Activated B cell treated with CpG ODN at 0.5 μM for 24 hours (primary cell): ENCODE measurements at places on chromosomes 1 and 21.
A peak's percentile ranks its signal among the peaks of the same experiment; 100 is the strongest.

DNA sequence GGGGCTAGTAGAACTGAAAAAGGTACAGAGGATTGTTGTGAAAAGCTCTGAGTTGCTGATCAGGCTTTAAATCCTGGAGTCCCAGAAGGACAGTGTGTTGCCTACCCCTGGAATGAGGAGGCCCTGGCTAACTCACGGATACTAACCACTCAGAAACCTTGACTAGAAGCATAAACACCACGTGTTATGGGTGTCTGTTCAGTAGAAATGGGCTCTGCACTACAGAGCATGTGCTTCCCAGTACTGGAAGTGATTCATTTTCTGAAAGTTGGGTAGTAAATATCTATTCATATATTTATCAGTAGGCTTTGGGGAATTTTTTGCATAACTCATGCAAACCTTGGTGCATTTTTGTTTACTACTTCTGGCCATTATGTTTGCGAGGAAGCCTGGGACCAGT is 15.1 kb upstream of the CLCA1 start:
- no peak for DNase-seq

DNA sequence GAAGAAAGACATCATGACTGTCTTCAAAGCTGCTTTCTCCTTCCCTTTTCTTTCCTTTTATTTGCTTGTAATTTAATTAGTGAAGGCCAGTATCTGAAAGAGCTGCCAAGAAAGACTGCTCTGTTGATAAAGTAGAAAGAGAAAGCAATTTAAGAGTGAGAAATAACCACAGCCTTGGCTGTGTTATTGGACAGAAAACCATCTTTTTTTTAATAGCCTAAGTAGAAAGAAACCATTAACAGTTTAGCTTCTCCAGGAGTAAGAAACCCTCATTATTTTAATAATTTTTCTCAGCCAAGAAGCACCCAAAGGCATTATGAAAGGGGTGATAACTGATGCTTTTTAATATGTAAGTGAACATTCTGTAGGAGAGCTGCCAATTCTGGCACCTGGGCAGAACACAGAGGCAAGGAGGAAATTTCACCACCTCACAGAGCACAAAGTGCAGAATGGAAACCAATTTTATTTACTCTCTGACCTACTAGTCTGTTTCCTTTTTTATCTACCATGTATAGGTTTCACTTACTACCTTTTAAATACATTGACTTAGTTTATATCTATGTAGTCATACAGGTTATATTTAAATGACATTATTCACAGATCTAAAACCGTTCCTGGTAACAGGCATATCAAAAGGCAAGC is 703.2 kb downstream of the MRPL39 start:
- DNase-seq, result no peak

DNA sequence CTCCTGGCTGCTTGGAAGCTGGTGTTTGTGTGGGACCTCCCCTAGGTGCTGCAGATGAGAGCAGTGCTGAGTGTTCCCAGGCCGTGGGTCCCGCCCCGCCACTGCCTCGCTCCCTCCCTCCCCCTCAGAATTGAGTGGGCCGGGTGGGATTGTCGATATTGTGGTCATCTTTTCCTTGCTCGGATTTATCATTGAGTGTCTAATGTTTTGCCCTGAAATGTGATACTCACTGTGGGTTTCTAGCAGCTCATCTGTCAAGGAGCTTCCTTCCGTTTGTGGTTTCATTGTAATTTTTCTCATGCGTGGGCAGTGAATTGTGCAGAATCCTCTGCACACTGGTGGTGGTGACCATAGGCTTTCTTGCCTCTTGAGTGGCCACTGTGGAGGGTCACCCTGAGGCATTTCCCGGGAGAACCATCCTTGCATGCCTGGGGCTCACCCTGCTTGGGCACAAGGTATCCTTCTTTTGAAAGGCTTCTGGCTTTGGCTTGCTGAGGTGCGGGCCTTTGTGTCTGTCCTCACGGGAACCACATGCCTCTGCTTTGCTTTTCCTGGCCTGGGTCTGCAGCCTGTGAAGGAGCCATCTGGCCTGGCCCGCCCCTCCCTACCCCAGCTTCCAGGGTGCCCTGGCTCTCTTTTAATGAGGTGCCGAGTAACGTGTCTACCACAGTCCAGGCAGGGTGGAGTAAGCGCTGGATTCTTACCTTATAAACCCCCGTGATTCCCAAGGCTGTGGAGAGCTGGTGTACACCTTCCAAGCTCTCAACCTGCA is 25.6 kb downstream of the SLX9 start:
- DNase-seq, result no peak

- DNase-seq, result no peak
Measured at GRCh38 chr1:97412166-97412565, 508.7 kb downstream of the DPYD start.

- no peak for DNase-seq
Measured at GRCh38 chr1:54998677-54999076, at the start of gene BSND. Gene BSND (plus strand): TSS chr1:54998933. CDS start chr1:54999187, 254 bp downstream.

DNA sequence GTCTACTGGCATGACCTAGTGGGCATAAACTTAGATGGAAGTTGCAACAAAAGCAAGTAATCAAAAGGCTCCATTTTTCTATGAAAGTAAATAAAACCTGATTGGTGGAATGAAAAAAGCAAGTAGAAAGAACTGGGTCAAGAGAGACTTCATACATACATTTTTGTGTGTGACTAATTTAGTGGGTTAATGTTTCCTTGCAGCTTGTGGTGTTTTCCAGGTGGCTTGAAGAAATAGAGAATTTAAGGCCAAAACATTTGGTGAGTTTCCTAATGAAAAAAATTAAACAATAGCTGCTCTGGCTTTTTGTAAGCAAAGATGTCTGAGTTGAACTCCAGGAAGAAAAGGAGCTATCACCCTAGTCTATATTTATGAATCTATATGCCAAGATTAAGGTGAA is 71.0 kb downstream of the ZC3H11B start:
- DNase-seq, result no peak

DNA sequence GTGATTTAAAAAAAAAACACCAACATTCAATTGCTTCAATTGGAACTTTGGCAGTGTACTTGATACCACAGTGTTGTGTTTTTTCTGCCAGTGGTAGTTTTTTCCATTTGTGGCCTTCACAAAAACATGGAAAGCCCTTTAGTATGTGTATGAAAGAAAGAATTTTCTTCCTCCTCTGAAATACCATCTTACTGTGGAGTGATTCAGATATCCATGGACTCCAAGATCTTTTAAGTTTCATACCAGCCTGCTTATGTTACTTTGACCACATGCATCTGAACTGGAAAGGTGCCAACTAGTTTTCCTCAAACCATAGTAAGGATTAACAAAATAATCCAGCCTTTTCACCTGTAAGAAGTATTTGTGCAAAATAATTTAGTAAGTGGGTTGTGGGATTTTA is 3.4 kb downstream of the PPP2R5A start:
- no peak for DNase-seq

- no peak for DNase-seq
Measured at GRCh38 chr1:244837597-244838258, 2.3 kb downstream of the COX20 start.

DNA sequence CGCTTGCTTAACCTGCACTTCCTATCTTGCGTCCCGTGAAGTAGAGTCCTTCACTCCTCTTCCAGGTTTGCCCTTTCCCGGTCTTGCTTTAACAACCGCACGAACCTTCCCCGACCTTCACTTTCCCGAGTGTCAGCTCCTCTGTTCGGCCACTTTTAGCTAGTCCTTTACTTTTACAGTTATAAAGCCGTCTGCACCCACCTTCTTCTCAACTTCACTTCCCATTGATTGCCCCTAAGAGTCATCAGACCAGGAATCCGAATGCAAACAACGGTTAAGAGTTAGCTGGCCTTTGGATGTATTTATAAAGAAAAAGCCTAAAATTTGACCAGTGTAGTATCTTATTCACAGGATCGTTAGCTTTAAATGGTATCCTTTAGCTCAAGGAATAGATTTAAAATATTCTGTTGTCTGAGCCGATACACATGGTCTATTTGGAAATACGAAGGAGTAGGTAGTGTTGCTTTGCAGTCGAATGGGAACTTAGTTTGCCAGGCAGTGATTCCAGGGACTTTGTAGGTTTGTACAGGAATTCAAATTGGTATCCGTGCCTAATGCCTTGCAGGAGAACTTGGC is 1.4 kb downstream of the PPP2R5A start:
- DNase-seq, result no peak

- no peak for DNase-seq
Measured at GRCh38 chr1:196444634-196445033, 163.6 kb downstream of the KCNT2 start.

GRCh38 chr1:18536915-18537314 is 56.2 kb downstream of the KLHDC7A start:
- no peak for DNase-seq

- no peak for DNase-seq
Measured at GRCh38 chr1:22878626-22879025, 94.0 kb downstream of the LACTBL1 start.

- DNase-seq, result no peak
Measured at GRCh38 chr1:93313026-93313425, 32.7 kb upstream of the DR1 start.

GRCh38 chr1:45545019-45545493 is 5.6 kb upstream of the AKR1A1 start:
- peak; percentile 18 for DNase-seq

DNA sequence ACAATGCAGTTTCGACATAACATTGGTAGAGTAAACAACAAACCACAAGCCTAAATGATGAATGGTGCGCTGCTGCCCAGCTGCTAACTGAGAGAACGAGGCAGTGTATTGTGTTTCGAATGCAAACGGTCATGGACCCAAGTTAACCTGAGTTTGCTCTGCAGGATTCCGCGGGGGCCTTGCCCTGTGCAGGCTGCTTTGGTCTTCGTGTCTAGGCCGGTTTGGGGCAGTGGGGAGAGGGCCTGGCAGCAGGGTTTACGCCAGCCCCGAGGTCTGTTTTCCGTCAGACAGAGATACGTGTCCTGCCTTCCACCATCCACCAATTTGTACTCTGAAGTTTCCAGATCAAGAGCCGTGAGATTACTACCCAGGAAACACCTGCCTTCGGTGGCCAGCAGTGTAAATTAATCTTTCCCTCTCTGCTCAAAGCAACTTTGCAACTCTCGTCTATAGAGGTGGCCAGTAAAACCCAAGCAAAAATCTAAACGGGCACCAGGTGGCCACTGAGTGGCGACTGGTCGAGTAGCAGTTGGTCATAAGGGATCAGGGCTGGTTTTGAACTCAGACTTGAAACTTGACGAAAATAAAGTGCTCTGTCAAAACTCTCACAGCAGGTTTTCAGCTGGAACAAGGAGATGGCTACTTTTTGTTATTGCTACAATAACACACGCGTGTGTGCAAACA is 6.3 kb upstream of the PRDM15 start:
- DNase-seq, result no peak

GRCh38 chr1:239696317-239696716 is 309.9 kb downstream of the CHRM3 start:
- DNase-seq, result no peak

- no peak for DNase-seq
Measured at GRCh38 chr1:167541610-167542009, 12.0 kb downstream of the CREG1 start.

DNA sequence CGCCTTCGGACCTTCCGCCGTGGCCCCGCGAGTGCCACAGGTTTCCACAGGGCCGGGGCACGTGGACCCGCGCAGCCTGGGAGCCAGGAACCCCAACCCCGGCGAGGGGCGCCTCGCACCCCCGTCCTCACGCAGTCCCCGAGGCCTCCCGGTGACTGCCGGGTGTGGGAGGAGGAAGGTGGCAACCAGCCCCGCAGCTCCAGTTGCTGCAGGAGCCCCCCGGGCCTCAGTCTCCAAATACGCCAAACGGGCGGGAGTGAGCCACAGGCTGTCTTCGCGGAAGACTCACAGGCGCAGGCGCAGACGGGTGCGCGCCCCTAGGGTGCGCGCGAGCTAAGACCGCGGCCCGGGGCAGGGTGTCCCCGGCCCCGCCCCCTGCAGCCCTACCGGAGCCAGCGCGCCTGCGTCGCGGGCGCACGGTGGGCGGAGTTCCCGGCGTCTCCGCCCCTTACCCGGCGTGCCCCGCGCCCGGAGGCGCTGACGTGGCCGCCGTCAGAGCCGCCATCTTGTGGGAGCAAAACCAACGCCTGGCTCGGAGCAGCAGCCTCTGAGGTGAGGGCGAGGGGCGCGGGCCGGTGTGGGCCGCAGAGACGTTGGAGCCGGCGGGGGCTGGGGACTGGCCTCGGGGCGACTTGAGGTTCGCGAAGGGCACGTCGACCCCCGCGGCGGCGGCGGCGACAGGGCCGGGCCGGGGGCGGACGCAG is at the start of gene ARF1:
TSS of gene ARF1 (plus strand) at position 495 of the 704 bp plus-strand sequence. CDS start 14,407 bp downstream, outside the sequence.
- peak; percentile 97 for DNase-seq

DNA sequence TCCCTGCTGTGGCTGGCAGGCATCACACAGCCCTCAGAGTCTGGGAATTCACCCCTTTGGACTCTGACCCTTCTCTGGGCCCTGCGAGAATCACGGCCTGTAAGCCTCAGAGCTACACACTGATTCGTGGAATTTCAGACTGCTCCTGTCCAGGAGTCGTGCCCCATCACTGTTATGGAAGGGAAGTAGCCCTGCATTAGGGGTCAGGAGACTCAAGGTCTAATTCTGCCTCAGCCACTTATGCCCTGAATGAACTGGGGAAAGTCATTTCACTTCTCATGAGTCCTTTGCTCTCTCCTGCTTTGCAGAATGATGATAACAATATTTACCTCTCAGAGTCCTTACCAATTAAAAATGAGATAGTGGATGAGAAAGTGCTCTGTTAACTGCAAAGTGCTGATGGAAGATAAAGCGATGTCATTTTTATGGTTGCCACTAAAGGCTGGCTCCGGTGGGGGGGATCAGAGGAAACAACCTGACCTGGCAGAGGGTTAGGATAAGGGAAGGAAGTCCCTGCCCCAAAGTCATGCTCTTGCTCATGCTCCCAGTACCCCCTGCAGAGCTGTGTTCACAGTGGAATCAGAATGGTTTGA is 148.6 kb upstream of the CD34 start:
- no peak for DNase-seq

- no peak for DNase-seq
Measured at GRCh38 chr1:203556047-203556851, 62.3 kb downstream of the OPTC start.

DNA sequence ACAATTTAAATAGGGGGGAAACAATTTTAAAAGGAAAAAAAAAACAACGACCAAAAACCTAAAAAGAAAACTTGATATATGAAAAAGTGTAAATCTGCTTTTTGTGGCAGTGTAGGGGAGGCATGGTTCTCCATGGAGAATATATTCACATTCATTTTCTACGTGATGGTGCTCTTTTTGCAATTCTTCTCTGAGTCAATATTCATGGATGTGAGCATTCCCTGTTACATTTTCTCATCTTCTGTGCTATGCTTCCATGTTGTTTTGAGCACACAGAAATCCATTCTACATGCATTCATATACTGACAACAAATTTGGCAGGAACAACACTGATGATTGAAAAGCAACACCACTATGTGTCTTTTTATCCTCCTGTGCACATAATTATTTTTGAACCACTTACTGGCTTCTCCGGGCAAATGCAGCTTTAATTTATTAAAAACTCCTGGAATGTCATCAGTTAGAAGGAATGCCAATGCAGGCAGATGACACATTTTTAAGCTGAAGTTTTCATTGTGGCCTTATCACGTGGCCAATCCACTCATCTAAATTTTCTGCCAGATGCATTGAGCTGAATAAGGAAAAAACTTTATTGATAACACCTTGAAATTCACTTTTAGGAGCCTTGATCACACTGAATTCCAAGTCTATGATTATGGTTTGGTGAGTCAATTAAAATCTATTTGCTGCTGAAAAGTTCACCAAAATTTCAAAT is 590.6 kb downstream of the NUF2 start:
- DNase-seq, result no peak
